ENCODE measurements at places on chromosomes 12 and 14.

DNA sequence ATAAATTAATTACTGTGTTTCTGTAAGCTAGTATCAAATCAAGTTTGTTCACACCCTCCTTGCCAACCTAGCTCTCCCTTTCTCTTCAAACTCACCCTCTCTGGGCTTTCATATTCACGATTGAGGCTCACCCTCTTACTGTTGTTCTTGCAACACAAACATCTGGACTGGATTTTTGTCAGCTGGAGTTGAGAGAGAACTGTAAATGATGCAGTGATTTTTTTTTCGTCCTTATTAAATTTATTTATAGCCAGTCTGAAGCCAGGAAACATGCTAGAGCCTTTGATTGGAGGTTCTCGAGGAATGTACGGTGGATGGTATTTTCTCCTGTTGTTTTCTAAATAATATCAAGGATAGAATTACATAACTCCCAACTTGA is 485.1 kb downstream of the ZFP36L1 start:
- DNase-seq: no peak

GRCh38 chr12:77214136-77214535 is 148.8 kb upstream of the E2F7 start:
- no peak for DNase-seq

- no peak for DNase-seq
Measured at GRCh38 chr12:46660276-46660675, 165.5 kb downstream of the SLC38A4 start.

DNA sequence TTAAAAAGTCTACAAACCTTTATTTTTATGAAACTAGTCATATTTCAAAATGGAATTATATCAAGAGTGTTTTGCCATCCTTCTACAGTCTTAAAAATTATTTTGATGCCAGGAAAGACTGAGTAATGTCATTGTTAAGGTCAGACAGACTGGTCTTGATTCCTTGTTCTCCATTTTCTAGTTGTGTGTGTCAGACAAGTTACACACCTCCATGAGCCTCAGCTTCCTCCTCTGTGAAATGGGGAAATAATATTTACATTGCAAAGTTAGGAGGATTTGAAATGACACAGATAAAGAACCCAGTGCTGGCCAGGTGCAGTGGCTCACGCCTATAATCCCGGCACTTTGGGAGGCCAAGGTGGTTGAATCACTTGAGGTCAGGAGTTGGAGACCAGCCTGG is 47.4 kb upstream of the ELK3 start:
- DNase-seq: no peak

- no peak for DNase-seq
Measured at GRCh38 chr12:29288031-29288430, 92.9 kb downstream of the ERGIC2 start.

DNA sequence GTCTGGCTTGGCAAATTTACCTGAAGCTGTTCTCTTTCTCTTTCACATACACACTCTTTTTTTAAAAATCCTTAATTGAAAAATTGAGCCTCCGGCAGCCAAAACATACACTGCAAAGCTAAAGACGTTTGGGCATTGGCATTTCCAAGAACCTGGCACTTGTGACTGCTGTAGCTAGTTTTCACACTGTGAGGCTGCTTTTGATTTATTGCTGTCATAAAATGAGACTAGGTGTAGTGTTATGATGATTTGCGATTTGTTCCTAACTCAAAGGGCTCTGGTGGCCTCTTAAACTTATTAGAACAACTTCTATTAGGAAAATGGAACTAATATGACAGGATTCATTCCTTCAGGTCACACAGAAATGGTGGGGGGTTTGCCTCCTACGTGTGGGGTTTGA is 377.1 kb upstream of the FAR2 start:
- no peak for DNase-seq

DNA sequence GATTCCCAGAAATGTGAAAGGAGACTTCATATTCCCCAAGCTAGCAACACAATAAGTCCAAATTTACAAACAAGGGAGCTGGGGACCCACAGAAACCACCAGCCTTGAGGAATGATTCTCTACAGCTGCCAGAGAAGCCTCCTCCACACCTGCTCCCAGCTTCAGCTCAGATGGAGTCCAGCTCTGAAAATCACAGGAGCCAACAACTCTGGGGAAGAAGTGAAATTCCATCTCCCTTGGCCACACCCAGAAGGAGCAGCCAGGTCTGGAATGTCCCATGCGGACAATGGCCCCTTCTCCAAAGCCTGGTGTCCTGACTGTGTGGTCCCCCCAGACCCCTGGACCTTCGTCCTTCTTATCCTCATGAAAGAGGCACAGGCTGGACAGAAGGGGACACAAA is 45.4 kb downstream of the SYNE3 start:
- DNase-seq: peak; percentile 71

GRCh38 chr12:47164724-47165439 is 85.1 kb upstream of the AMIGO2 start:
- DNase-seq: no peak

- DNase-seq: peak; percentile 81
Measured at GRCh38 chr12:124437617-124438436, 129.6 kb downstream of the NCOR2 start.
